ENCODE measurements at places on chromosomes 2 and 18. TPM values are rescaled to one million over a fixed set of nuclear protein-coding genes. Genes with fewer than 3 reads are reported as not detected.
A peak's percentile ranks its signal among the peaks of the same experiment; 100 is the strongest.

Gene GPR39
- not detected for total RNA-seq

GRCh38 chr2:236162882-236163470, 5.2 kb downstream of the GBX2 start:
- DNase-seq: no peak

Gene CHRNG
- total RNA-seq: not detected

DNA sequence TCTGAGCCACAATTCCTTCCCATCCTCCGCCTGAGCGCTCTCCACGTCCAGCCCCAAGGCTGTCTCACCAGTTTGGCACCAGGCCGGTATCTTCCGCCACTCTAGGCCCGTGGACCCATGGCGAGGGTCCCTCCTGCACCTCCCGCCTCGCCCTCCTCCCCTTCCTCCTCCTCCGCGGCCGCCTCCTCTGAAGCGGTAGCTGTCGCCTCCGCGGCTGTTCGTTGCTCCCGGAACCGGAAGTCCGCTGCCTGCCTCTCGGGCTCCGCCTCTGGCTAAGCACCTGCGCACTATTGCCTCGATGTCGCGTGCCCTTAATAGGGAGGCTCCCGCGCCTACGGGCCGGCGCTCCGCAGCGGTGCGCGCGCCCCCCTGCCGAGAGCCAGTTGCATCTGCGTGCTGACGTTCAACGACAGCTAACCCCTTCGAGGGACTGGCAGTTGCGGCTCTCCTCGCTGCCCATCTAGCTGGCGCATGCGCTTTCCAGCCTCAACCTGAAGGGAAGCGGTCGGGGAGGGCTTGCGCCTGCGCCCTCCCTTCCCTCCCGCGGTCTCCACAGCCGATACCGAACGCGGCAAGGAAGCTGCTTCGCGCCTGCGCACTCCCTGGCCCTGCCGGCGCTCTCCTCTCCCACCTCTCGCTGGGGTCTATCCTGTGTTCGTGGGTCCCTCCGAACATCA, at the start of gene MBD1:
Gene MBD1, minus strand, starts transcription at position 229 of the 677 bp plus-strand sequence. CDS start 1,531 bp downstream, outside the sequence.
- DNase-seq: peak; percentile 84

- DNase-seq: no peak
Observed at GRCh38 chr18:36867056-36867455, 38.1 kb downstream of the KIAA1328 start.

GRCh38 chr2:150640039-150640438, 152.6 kb upstream of the RND3 start:
- no peak for DNase-seq

- DNase-seq: peak; percentile 81
Observed at GRCh38 chr2:28398101-28398834, 5.6 kb downstream of the FOSL2 start.

DNA sequence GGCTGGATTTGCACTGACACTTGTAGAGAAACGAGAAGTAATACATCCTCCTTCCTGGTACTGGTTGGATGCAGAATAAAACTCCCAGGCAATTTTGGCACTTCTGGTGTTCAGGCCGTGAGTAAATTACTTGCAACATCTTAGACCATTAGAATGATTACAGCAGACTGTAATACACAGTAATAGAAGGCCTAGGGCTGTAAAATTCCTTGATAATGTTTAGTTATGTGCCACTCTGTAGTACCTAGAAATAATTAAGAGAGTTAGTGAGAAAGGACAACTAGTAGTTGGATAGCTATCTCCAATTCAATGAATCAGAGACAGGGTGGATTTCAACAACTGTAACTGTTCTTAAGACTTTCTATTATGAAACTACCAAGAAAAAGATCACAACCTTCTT, 356.3 kb upstream of the SETBP1 start:
- no peak for DNase-seq

DNA sequence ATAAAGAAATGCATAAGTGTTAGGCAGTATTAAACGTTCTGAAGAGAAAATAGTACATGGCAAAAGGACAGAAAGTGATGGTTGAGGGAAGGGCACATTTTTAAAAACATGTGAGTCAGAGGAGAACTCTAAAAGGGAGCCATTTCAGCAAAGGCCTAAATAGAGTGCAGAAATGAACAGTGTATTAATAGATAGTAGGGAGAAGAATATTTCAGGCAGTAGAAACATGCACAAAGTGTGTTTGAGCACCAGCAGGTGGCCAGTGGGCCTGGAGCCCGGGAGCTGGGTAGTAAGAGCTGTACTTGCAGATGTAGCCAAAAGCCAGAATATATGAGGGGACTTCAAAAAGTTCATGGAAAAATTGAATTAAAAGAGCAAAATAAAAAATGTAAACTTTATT, 288.1 kb upstream of the FIGN start:
- DNase-seq: no peak

- no peak for DNase-seq
Observed at GRCh38 chr2:156687715-156688114, 251.5 kb downstream of the GPD2 start.

- no peak for DNase-seq
Observed at GRCh38 chr2:9416962-9417316, 6.4 kb downstream of the ITGB1BP1 start.

Gene MRPL44
- total RNA-seq: 18.8 TPM

GRCh38 chr2:28326881-28327505, 65.7 kb upstream of the FOSL2 start:
- DNase-seq: no peak

Gene HJURP
- total RNA-seq: not detected

GRCh38 chr2:215031321-215031720, 107.1 kb downstream of the ABCA12 start:
- DNase-seq: no peak

DNA sequence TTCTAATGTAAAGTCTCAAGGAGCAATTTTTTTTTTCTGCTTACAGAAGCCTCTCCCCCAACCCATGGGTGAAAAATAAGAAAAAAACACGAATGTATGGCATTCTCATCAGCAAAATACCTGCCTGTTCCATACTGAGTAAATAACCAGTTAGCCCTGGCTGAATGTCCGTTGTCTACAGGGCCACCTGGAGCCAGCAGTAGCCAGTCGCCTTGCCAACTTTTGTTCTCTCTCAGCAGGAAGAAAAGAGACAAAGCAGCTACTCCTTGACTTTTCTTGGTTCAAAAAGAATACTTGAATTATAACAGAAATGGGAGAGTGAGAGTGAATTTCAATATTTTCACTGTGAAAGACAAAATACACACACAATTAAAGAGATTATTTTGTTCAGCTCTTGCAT, 532.9 kb upstream of the CRIM1 start:
- DNase-seq: no peak

Gene PRSS56
- total RNA-seq: not detected

Gene VWC2L
- total RNA-seq: not detected

Gene EPC2
- total RNA-seq: 36.9 TPM

- no peak for DNase-seq
Observed at GRCh38 chr18:2325308-2325849, 245.9 kb downstream of the METTL4 start.

Gene FTCDNL1
- total RNA-seq: 4.5 TPM

Gene HRH4
- not detected for total RNA-seq

DNA sequence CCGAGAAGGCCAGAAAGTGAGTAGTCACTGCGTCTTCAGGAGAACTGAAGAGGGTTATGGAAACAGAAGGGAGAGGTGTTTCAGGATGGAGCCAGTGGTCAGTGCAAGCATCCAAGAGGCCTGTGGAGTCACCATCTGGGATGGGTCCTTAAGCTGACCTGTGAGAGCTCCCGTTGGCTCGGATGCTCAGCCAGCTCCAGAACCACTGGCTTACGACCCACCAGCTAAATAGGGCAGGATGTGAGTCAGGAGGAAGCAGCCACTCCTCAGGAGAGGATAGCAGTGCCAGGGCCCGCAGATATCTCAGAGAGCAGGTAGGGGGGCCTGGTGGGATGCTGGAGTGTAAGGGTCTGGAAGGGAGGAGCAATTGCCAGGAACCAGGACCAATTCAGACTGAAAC, 63.1 kb upstream of the B3GNT7 start:
- no peak for DNase-seq

Gene MROH2A
- total RNA-seq: not detected

Gene MC5R
- 0.36 TPM for total RNA-seq

DNA sequence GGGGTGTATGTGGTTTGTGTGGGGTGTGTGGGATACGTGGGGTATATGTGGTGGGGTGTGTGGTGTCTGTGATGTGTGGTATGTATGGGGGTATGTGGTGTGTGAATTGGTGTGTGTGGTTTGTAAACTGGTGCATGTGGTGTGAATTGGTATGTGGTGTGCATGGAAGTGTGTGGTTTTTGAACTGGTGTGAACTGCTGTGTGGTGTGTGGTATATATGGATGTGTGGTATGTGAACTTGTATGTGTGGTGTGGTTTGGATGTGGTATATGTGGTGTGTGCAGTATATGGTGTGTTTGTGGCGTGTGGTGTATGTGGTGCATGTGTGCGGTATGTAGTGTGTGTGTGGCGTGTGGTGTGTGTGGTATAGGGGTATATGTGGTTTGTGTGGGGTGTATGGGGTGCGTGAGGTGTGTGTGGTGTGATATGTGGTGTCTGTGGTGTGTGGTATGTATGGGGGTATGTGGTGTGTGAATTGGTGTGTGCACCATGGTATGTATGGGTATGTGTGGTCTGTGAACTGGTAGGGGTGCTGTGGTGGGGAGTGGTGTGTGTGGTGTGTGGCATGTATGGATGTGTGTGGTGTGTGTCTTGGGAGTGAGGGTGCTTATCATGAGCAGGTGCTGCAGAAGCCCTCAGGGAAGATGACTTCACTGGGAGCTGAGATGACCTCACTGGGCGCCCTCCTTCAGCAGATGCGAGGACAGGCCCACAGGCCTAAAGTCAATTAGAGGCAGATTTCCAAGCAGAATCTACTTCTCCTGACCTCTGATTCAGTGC, 209.6 kb upstream of the TNP1 start:
- no peak for DNase-seq

- no peak for DNase-seq
Observed at GRCh38 chr2:100197631-100198153, 55.3 kb upstream of the AFF3 start.

- no peak for DNase-seq
Observed at GRCh38 chr2:127426501-127427354, 8.5 kb downstream of the PROC start.

DNA sequence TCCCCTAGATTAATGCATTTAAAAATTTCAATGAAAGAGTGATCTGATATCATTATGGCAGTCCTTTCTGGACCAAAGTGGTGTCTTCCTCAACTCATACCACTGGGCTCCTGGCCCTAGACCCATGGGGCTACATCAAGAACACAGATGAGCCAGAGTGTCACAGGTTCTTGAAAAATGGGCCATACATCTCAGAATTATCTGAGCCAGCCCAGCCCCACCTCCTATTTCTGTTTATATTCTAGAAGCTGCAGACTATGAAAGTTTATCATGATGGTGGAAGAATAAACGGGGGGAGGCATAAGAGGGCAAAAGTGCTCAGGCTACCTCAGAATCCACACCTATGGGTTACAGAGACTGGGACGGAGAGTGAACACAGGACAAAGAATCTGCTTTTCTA, 120.6 kb upstream of the TACR1 start:
- DNase-seq: no peak

DNA sequence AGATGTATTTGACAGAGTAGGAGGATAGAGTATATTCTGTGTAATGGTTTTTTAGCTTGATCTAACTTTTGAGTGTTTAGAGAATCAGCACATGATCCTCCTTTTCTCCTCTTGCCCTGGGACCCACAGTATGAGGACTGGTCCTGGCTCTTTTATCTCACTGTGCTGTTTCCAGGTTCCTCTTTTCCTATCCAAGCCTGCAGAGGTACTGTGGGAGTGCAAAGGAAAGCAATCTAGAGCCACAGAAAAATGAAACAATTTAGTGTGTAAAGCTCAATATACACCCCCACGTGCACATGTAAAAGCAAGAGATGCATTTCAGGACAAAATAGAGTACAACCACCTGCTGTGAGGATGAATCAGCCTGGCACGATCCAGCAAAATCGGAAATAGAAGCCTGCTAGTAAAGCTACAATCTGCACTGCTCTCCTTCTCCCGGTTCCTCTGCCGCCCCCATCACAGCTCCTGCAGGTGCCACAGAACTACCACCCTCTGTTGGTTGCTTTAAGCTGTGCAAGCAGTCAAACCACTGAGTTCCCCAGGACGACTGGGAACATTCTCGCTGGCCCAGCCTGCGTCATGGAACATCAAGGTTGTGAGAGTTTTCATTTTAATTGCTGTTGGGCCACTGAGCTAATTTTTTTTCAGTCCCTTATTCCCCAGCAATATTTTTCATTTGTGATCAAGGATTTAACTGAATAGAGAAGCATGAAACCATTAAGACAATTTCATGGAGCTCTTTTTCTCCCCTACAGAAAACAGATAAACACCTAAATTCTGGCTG, 47.8 kb upstream of the MAPRE3 start:
- no peak for DNase-seq

DNA sequence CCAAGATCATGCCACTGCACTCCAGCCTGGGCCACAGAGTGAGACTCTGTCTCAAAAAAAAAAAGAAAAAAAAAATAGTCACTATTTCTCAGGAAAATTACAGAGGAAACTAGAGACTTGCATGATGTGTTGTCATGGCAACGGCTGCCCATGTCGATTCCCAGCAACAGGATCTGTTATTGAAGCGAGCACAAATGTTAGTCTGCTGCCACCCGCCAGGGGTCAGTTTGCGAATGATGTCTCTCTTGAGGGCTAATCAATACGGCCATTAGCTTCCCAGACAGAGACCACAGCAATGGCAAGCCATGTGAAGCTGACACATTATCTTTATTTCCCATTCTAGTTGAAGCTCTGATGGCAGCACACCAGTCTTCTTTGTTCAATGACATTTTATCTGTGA, 32.4 kb upstream of the ACYP2 start:
- no peak for DNase-seq

- DNase-seq: no peak
Observed at GRCh38 chr2:148817210-148817708, 57.8 kb upstream of the KIF5C start.

DNA sequence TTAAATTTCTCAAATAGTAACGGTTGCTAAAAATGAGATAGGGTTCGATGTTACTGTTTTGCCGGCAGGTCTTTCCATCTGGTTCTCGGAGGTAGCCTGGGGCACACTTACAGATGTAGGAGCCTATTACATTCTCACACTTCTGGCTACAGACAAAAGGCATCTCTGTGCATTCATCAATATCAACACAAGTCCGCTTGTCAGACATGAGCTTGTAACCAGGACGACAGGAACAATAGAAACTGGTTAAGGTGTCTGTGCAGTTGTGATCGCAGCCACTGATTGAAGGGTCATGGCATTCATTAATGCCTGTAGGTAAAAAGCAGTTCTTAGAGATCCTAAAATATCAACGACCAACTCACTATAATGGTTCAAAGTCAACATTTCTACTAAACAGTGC, 116.3 kb downstream of the DHRS9 start:
- no peak for DNase-seq

Gene MARCHF4
- not detected for total RNA-seq

GRCh38 chr2:60490848-60491247, 62.6 kb downstream of the BCL11A start:
- DNase-seq: no peak

DNA sequence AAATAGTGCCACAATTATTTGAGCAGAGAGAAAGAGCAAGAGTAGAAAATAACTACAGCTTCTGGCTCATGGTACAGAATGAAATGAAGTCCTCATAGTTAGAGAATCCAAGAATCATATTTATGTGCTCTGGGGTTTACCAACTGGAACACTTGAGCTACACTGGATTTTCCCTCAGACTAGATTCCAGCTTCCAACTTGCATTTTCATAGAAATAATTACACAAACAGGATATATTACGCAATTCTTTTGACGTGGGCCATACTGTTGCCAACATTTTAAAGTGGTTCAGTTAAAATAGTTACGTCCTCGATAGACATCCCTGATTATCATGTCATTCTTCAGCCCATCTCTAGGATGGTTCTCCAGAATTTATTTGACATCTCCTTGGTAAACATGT, 129.2 kb downstream of the ETAA1 start:
- DNase-seq: no peak
